ENCODE measurements at places on chromosomes 4 and X. TPM values are rescaled to one million over a fixed set of nuclear protein-coding genes. Genes with fewer than 3 reads are reported as not detected.

RASL11B gene
- 0.84 TPM for total RNA-seq

RBM10 gene
- total RNA-seq: 61.3 TPM

CYTL1 gene
- total RNA-seq: not detected

SMARCA5 gene
- total RNA-seq: 54.1 TPM

PCDH10 gene
- total RNA-seq: not detected

PGAM4 gene
- total RNA-seq: not detected

CYP2U1 gene
- total RNA-seq: 2.1 TPM

LRAT gene
- total RNA-seq: not detected

FRYL gene
- total RNA-seq: 84.3 TPM

FREM3 gene
- total RNA-seq: not detected

TCEAL6 gene
- total RNA-seq: not detected

SSX2 gene
- not detected for total RNA-seq

PABPC1L2B gene
- not detected for total RNA-seq

CFAP299 gene
- total RNA-seq: not detected

REELD1 gene
- not detected for total RNA-seq

BCORL1 gene
- 10.0 TPM for total RNA-seq

SERPINA7 gene
- total RNA-seq: not detected

GPRASP3 gene
- total RNA-seq: 3.1 TPM

CFP gene
- 11.1 TPM for total RNA-seq

PF4V1 gene
- not detected for total RNA-seq

MAGEA2 gene
- total RNA-seq: not detected

ELMOD2 gene
- total RNA-seq: 10.6 TPM

MAGEH1 gene
- 18.1 TPM for total RNA-seq

ADGRG4 gene
- total RNA-seq: not detected

NAP1L3 gene
- total RNA-seq: 1.8 TPM

UGT2B7 gene
- total RNA-seq: not detected

DCUN1D4 gene
- 48.7 TPM for total RNA-seq

GSX2 gene
- total RNA-seq: not detected

ZMYM3 gene
- 32.5 TPM for total RNA-seq

GLOD5 gene
- total RNA-seq: not detected

ENPP6 gene
- 0.47 TPM for total RNA-seq

ADH6 gene
- total RNA-seq: not detected

PFKFB1 gene
- 0.27 TPM for total RNA-seq

BST1 gene
- total RNA-seq: 0.39 TPM

PCSK1N gene
- 2.7 TPM for total RNA-seq

LNX1 gene
- not detected for total RNA-seq

NHSL2 gene
- 0.19 TPM for total RNA-seq

SPRY1 gene
- total RNA-seq: 22.8 TPM

CXCL8 gene
- total RNA-seq: not detected

SLIT2 gene
- total RNA-seq: not detected

EREG gene
- total RNA-seq: not detected

GAGE12F gene
- total RNA-seq: not detected

NPNT gene
- 0.06 TPM for total RNA-seq

RTL3 gene
- not detected for total RNA-seq

GC gene
- not detected for total RNA-seq

DGKK gene
- total RNA-seq: not detected

PDK3 gene
- 48.5 TPM for total RNA-seq

PLP1 gene
- not detected for total RNA-seq

F8A3 gene
- 20.8 TPM for total RNA-seq

NAP1L2 gene
- total RNA-seq: 1.6 TPM

FGF5 gene
- total RNA-seq: not detected

IL3RA gene
- 0.73 TPM for total RNA-seq
